ENCODE measurements at places on chromosomes 11 and 22.

- no peak for DNase-seq
Measured at GRCh38 chr11:46686886-46687795, 13.3 kb downstream of the ARHGAP1 start.

DNA sequence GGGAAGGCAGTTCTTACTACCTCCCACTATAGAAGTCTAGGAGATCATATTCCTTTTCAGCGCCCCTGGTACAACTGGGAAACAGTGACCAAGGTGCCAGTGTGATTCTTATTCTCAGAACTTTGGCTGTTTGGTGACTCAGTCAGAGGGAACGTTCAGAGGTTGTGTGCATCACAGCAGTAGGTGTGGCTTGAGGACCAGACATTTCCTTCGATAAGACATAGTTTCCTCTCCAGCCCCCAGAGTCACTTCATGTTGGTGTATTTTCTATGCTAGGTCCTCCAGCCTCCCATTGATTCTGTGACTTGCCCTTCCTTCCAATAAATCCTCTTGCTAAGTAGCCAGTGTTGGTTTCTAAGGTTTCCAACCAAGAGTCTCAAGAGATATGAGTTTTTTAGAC lies 171.9 kb upstream of the MPPED2 start:
- DNase-seq = no peak

DNA sequence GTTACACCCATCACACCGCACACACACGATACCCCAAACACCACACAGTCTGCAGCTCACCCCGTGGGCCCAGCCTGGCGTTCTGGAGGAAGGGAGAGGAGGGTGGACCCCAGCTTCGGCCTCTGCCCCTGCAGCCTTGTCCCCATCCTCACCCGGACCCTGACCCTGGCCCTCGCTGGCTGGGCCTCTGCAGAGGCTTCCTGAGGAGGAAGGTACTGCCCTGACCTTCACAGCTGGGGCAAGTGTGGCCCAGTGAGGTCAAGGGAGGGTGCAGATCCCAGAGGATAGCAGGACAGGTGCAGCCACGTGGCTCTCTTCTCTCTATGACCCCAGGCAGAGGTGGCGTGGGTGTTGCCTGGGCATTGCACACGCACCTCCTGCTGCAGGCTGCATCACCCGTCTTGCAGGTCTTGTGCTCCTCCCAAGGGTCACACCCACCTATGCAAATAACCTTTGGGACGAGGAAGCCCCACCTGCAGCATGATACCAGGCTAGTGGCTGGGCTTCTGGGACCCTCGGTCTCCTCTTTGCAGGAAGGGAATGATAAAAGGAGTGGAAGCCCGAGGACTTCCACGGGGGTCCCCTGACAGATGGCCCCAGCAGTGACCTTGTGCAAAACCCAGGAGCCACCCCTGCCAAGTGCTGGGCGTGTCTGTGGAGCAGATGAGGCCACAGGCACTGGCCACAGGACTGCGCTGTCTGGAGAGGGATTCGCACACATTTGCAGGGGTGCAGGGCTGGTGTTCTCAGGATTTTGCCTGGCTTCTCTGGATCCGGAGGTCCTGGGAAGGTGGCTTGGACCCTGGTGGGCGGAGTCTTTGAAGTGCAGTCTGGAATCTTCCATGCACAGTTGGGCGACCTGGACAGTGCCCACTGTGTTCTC lies 1241.5 kb downstream of the BRD1 start:
- no peak for DNase-seq

GRCh38 chr11:17571431-17572358 lies 24.6 kb downstream of the OTOG start:
- no peak for DNase-seq

GRCh38 chr11:605286-606129 lies 10.2 kb downstream of the IRF7 start:
- no peak for DNase-seq

DNA sequence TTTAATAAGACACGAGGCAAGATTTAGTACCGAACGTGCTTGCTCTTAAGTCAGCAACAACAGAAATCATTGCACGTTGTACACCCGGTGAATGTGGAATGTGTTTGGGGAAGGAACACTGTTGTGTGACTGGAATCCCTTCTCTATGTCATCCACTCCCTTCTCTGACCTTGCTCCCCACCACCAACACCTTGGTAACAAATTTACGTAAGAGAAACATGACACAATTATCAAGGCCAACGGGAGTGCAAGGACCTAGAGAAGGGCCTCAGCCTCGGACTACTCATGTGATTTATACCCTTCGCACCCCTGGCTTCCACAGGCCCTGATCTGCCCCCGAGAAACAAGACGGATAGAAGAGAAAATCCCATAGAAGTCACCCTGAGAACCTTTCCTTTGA lies 236.2 kb downstream of the LARGE1 start:
- no peak for DNase-seq

DNA sequence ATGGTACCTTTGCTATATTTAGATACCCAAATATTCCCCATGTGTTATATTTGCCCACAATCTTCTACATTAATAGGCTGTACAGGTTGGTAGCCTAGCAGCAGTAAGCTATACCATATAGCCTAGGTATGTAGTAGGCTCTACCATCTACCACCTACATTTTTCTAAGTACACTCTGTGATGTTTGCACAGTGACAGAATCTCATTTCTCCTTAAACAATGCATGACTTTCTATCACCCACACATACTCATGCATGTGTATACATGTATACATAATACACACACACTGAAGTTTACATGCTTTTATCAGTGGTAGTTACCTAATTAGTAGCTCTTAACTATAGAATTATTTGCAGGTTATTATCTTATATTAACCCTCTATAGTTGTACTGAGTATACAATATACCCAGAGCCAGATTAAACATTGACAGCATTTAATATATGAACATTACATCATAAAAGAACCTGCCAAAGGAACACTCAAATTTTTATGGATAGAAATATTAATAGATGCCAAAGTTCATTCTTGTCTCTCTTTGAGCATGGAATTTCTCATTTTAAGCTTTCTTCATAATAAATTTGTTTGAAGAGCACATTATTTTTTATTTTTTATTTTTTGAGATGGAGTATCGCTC lies 51.4 kb downstream of the ELP4 start:
- no peak for DNase-seq
